Stimulated activated CD8-positive, alpha-beta memory T cell treated with anti-CD3 and anti-CD28 coated beads, Interleukin-15, amount 100 ng/mL, for 1 hour (primary cell): ENCODE measurements at places on chromosomes 16 and 17.
A peak's percentile ranks its signal among the peaks of the same experiment; 100 is the strongest.

- no peak for DNase-seq
These were observed 264.2 kb upstream of the ZFHX3 start for GRCh38 chr16:73311857-73312723.

DNA sequence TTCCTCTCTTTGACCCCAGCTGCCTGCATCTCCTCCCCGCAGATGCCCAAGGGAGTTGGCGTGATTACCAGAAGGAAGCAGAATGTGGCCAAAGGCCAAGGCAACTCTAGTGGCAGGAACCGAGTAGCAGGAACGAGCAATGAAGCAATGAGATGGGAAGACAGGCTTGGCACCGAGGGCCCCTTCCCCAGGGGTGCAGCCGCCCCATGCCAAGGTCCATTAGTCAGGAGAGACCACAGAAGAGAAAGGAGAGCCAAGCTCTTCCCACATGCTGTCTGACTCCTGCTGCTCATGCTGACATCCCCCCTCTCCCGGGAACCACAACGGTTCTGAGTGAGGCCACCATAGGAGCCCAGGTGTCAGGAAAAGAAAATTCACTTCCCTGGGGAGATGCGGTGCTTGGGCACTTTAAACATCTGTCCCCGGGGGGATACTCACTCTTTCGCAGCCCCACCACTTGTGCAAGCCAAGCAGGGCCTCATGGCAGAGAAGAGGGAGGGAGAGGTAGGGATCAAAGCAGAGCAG, 67.4 kb downstream of the MYO18A start:
- DNase-seq = no peak

- no peak for DNase-seq
These were observed 41.9 kb upstream of the POLR3E start for GRCh38 chr16:22255335-22255734.

DNA sequence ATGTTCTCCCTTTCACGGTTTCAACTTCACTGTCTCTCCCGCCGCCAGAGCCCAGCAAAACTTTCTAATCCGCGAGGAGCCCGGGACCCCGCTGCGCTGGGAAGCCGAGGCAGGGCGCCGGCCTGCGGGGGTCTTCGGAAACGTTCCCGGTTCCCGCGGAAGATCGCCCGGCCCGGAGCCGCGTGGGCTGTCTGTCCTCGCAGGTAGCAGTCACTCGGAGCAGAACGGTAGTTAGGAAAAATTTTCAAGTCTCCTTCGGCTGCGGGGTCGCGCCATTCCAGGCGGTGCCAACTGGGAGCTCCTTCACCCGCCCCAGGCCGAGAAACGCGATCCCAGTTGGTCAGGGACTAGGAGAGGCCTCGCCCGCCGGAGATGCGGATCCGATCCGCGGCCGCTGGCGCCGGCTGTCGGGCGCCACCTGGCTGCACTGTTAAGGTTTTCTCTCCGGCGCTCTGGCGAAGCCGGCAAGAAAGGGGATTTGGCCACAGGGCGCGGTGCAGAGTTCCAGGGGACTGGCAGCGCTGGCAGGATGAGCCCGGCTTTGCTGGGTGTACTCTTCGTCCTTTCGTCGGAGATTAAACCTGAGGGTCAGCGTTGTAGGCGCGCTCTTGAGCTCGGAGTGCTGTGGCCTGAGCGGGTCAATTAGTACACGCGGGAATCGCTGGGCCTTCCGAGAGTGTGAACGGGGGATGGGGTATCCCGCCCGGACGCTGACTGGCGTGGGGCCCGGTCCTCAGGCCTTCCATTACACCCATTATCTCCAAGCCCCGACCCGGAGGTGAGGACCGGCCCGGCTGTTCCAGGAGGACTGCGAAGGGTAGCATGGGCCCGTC, 135.4 kb downstream of the KCNJ12 start:
- peak; percentile 34 for DNase-seq

- no peak for DNase-seq
These were observed 209.9 kb downstream of the PRKCB start for GRCh38 chr16:24045641-24046040.

DNA sequence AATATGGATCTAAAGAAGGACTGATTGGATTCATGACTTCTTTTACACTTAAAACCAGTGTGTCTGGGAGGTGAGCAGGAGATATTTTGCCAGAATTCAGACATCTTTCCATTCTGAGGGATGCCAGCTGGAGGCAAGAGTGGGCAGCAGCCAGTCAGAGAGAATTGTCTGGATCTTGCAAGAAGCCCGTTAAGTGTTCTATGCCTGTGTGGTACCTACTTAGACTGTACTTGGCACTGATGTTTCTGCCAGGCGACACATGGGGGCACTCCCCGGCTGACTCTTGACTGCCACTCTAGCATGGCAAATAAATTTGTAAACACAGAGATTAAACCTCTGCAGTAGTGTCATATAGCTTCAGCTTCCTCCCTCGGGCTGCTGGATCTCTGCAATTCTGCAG, 247.7 kb downstream of the UTP18 start:
- DNase-seq = no peak

- peak; percentile 35 for DNase-seq
These were observed 1.8 kb upstream of the CISD3 start for GRCh38 chr17:38728290-38728831.

DNA sequence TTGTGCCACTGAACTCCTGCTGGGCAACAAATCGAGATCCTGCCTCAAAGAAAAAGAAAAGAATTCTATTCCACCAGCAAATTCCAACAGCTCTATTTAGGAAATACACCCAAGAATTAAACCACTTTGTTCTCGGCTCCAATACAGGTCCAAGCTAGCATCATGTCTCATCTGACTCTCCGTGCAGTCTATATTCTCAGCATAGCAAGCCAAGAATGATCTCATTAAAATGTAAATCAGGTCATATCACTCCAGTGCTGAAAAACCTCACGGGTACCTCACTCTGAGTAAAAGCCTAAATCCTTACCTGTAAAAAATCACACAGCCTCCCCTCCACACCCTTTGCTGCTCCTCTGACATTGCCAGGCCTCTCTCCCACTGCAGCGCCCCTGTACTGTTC, 23.9 kb downstream of the UBE2G1 start:
- DNase-seq = no peak

DNA sequence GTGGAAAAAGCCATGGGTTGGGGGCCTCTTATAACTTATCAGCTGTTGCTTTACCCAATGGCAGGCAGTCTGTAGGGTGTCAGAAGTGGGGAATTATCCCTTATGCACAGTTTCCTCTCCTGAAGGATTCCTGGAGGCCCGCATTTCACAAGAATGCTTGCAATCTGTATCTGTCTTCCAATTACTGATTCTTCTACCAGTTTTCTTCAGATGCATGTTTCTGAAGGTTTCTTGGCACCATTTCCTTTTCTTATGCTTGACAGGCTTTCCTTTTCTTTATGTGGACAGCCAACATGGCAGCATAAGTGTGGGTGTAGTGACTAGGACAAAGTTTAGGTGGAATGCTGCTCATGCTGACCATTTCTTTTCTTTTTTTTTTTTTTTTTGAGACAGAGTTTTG, 36.1 kb downstream of the MAP3K3 start:
- no peak for DNase-seq

DNA sequence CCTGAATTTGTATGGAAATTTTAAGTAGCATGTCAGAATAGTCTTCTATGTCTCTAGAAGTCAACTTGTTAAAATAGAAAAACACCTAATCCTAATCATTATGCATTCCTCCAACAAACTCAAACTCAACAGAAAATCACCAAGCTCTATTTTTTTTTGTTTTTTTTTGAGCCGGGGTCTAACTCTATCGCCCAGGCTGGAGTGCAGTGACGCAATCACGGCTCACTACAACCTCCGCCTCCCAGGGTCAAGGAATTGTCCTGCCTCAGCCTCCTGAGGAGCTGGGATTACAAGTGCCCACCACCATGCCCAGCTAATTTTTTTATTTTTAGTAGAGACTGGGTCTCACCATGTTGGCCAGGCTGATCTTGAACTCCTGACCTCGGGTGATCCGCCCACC, 9.8 kb downstream of the TMEM231 start:
- DNase-seq = no peak

- DNase-seq = no peak
These were observed 365.3 kb upstream of the ZFHX3 start for GRCh38 chr16:73413091-73413829.

- DNase-seq = no peak
These were observed 5.3 kb upstream of the TMEM100 start for GRCh38 chr17:55727920-55728319.

DNA sequence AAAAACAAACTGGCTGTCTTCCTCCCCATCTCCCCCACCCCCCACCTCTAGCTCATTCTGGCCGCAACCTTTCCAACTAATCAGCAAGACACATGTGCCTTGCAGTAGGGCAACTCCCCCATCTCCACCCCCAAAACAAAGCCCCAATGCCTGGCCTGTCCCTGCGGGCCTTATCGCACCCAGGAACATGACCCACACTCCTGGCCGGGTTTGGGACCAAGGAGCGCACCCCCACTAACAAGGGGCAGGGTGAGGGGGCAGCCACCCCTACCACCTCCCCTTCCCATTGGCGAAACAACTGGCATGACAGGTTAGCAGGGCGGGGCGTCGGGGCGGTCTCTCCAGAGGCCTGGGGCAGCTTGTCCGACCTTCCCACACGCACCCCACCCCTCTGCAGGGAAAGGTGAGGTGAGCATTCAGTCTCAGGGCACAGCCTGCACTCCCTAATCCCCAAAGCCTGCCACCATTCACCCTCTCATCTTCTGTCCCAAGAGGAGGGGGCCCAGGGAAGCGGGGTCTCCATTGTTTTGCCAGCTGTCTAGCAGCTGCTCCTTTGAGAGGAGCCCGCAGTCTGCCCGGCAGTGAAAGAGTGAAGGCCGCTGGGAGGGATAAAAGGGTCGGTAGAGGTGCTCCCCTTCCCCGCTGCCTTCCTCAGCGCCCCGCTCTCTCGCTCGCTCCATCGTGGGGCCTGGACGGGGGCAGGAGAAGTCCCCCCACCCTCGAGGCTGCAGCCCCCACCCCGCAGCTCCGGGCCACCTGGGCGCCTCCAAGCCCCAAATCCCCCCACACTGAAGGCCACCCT, 765 bp downstream of the MYO18A start:
- no peak for DNase-seq

GRCh38 chr16:10765772-10766171, 22.1 kb downstream of the NUBP1 start:
- DNase-seq = no peak

GRCh38 chr16:82093666-82094300, 58.7 kb downstream of the HSD17B2 start:
- no peak for DNase-seq

DNA sequence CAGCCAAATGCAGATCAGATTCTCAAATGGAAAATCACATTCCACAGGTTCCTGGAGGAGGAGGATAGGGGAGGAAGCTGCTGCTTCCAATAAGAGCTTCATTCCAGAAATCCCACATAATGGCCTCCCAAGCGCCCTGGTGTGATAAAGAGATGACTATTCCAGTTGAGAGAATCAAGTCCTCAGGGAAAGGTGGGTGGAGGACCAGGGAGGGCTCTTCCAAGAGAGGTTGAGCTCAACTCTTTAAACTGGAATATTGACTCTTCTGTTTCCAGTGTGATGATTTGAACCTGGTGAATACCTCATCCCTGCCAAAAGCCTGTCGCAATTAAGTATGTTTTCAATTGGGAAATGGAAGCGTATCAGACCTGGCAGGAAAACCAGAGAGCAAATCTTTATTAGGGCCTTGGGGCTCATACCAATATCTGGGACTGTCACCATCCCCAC, 81.4 kb upstream of the DYNLRB2 start:
- DNase-seq = no peak

GRCh38 chr17:17621254-17621653, 29.7 kb upstream of the PEMT start:
- DNase-seq = no peak

GRCh38 chr16:88883117-88883895, 16.8 kb upstream of the PABPN1L start:
- no peak for DNase-seq

DNA sequence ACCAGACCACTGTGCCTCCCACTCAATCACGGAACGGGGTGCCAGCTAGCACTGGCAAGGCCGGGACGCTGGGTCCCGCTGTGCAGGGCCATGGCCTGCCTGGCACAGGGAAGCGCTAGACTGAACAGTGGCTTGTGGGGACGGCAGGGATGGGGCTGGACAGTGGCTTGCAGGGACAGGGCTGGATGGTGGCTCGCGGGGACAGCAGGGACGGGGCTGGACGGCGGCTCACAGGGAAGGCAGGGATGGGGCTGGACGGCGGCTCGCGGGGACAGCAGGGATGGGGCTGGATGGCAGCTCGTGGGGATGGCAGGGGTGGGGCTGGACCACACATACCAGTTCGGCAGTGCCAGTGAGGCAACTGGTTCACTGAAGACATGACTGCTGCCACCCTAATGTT, 32.6 kb downstream of the LMF1 start:
- no peak for DNase-seq

DNA sequence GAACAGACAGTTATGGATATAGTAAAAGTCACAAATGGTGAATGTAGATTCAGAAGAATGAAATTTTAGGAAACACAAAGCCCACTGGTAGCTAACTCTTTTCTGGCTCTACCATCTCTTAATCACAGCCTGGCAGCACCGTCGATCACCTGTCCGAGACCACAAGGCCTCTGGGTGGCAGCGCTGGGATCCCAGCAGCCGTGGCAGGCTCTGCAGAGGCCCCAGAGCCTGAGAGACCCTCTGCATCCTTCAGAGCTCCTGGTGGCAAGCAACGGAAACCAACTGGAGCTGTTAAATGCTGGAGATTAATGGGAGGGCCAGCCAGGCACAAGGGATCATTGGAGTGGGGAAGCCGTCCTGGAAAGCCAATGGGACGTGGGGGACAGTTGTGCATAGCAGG, 26.3 kb downstream of the LAT start:
- no peak for DNase-seq

DNA sequence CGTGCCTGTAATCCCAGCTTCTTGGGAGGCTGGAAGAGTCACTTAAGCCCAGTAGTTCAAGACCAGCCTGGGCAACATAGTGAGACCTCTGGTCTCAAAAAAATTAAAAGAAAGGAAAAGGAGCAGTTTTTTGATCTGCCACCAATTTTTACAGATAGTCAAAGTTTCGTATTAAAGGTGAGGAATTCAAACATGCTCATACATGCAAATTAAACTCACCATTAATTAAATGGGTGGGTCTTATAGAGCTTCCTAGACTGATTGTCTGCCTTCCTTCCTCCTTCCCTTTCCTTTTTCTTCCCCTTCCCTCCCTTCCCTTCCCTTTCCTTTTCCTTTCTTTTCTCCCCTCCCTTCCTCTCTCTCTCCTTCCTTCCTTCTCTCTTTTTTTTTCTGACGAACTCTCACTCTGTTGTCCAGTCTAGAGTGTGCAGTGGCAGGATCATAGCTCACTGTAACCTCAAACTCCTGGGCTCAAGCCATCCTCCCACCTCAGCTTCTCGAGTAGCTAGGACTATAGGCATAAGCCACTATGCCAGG, 36.4 kb upstream of the VPS4A start:
- no peak for DNase-seq

DNA sequence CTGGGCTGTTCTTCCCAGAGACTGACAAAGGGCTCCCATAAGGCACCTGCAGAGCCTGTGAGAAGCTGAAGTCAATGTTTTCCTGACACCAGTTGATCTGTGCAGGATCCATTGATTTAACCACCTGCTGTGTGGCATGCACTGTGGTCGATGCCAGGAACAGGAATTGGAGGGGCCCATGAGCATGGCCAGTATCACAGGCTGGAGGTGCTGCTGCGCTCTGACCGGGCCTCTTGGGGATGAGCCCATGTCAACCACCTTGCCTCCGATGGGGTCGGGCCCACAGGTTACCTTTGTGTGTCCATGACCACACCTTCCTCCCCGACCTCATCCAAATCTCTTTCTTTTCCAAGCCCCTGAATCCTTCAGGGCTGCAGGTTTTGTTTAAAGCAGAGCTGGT, 18.2 kb upstream of the STH start:
- no peak for DNase-seq
